Activated T-helper 17 cell treated with anti-CD3 and anti-CD28 coated beads, Interleukin-2, amount 50 U/mL, for 72 hours (primary cell): ENCODE measurements at places on chromosomes 7 and 10.
A peak's percentile ranks its signal among the peaks of the same experiment; 100 is the strongest.

GRCh38 chr10:108684431-108684830, 1238.9 kb downstream of the XPNPEP1 start:
- no peak for ATAC-seq

DNA sequence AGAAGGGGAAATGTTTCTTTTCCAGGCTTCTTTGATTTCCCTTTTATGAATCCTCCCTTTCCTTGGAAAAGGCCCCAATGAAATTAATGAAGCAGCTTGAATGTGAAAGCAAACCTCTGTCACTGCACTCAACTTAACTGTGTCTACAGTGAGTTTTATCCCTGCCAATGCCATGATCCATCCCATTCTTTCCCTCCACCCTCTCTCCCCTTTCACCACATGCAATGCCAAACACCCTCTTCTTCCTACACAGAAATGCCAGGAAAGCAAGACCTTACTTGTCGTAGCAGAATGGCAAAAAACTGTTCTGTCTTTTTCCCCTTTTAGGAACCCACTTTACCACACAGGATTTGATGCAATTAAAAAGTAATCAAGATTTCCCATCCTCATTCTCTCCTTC, 47.3 kb upstream of the TRIL start:
- ATAC-seq, result no peak

GRCh38 chr7:408751-409311, 110.8 kb downstream of the PDGFA start:
- no peak for ATAC-seq

GRCh38 chr7:49297958-49298357, 373.6 kb downstream of the CDC14C start:
- ATAC-seq, result no peak

- ATAC-seq, result no peak
Measured at GRCh38 chr10:71213127-71213621, 804 bp downstream of the UNC5B start.

- ATAC-seq, result no peak
Measured at GRCh38 chr10:102400076-102400475, 4.6 kb downstream of the NFKB2 start.

DNA sequence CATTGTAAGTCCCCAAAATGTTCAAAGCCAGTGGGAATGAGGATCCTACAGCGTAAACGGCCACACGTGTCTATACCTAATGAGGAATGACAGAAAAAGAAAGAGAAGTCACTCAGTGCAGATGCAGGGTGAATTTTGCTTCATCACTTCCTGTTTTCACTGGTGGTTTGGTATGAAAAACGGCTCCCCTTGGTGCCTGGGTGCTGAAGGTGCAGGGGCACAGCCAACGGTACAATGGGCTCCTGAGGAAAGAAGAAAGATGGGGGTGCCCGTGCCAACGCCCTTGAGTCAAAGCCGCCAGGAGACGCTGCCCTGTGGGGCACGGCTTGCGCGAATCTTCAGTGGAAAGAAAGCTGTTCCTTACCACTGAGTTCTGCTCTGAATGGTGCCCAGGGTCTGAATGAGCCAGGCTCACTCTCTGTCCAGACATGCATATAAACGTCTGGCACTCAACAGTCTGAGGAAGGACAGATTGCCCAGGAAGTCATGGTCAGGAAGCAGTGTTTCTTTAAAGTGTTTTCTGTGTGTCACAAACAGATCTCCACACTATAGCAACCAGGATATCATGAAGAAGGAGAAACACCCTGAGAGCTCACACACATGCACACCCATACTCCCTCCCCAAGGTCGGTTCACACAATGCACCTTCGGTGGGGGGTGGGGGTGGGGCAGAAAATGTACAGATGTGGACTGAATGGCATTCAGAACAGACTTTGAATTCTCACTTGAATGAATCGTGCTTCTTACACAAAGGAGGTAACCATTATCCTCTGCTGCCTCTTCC, 105.8 kb downstream of the ELMO1 start:
- peak; percentile 83 for ATAC-seq

GRCh38 chr10:125114761-125115391, 45.5 kb downstream of the CTBP2 start:
- ATAC-seq, result no peak

- ATAC-seq, result no peak
Measured at GRCh38 chr7:71618278-71618677, 486.3 kb downstream of the GALNT17 start.

- no peak for ATAC-seq
Measured at GRCh38 chr10:26983156-26983555, 117.1 kb downstream of the ANKRD26 start.

DNA sequence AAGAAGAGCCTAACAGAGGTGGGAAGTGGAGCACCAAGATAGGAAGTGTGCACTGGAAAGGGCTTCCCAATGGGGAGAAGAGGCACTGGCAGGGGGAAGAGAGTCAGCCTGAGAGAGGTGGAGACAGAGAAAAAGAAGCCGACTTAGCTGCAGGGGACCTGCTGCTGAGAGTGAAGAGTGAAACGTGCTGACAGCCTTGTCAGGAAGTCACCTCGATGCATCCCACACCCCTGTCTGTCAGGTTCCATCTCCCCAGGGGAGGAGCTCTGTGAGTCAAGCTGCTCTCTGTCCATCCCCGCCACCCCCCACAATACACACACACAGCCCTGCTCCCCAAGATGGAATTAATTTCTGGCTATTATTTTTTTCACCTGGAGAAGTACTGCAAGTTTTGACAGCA, 14.0 kb downstream of the KAZALD1 start:
- ATAC-seq, result peak; percentile 34

DNA sequence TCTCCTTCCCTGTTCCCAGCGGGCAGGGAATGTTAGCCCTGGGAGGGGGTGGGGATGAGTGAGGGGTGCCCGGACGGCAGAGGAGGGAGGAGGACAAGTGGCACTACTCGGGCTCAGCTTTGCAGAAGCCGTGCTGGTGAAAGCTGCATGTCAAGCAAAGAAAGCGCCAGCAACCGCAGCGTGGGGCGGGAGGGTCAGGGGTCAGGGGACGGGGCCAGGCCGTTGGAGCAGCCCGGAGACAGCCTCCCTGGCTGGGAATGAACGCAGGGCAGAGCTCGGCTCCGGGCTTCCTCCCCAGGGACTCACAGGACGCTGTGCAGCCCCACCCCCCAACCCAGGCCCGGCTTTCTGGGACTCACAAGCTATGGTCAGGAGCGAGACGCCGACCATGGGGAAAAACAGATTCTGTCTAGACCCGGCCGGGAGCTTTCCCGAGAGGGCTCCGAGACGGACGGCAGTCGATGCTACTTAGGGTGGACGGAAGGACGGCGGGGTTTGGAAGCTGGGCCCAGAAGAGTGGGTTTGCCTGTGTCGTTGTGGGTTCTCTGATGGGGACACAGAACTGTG, 113.4 kb downstream of the VIPR2 start:
- no peak for ATAC-seq

DNA sequence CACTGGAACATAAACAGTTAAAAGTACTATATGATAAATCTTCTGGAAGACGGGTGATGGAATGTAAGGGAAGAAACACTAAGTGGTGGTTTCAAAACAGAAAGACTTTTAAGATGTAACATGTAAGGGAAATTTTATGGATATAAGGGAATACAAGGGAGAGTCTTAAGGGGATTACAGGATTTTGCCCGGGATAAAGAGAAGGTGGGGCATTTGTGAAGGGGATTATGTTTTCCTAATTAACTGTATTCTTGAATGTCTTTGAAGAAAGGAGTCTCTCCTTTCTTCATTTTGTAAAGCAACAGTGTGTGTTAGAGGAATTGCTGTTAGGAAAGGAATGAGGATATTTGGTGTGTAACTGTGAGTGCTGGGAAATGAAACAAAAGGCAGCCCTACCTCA, 745.2 kb downstream of the AUTS2 start:
- ATAC-seq, result no peak

- no peak for ATAC-seq
Measured at GRCh38 chr7:40827222-40828085, 692.6 kb downstream of the SUGCT start.

DNA sequence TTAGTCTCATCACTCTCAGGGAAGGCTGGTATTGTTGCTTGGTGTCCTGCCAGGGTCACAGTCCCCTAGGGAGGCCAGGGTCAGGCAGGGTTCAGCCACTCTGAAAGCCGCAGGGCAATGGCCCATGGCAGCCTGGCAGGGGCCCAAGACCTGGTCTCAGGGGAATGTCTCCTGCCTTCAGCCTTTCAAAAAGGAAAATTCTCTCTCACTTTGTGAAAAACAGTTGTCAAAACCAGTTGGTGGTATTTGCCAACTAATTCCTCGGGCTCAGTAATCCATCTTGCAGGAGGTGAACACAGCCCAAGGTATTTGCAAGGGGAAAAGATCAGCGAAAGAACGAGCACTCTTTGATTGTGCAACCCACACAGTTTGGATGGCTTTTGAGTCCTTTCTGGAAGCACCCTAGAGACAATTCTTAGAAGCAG, 101.5 kb downstream of the JCAD start:
- ATAC-seq, result no peak

- no peak for ATAC-seq
Measured at GRCh38 chr10:131211965-131212619, 99.4 kb downstream of the TCERG1L start.

DNA sequence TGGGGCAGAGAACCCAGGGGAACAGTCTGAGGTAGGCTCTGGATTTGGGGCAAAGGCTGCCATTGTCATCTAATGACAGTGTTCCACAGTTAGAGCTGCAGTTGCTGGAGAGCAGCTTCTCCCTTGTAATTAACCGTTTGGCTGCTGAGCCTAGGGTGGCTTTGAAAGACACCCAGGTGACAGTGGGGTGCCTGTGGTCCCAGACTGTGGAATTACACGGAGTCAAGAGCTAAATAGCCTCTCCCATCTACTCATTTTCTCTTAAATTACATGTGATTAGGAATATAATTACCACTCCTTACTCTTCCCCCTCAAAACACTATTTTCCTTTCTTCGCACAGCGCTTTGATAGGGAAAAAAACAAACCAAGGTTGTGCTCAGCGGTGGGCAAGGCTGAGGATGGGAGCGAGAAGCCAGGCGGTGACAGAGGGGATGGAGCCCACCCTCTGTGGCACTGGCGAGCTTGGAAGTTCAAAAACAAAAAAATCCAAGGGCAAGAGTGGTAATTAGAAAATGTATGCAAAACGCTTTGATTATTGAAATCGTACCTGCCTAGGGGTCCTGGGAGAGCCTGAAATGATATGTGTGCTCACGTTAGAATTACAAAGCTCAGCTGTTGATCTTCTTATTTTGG, 44.1 kb downstream of the BAMBI start:
- ATAC-seq, result no peak

DNA sequence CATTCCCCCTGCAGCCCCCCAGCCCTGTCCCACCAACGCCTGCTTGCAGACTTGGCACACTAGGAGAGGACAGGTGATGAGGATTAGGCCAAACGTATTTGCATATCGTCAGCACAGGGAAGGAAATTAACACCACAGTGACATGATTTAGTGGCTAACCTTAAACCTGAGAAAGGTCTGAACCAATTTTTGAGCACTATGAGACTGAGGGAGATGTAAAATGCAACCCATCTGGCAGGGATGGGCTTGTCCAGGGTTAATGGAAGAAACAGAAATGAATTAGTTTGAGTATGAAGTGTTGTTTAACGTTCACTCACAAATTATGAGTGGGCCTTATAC, 183.6 kb downstream of the TAX1BP1 start:
- ATAC-seq, result no peak

DNA sequence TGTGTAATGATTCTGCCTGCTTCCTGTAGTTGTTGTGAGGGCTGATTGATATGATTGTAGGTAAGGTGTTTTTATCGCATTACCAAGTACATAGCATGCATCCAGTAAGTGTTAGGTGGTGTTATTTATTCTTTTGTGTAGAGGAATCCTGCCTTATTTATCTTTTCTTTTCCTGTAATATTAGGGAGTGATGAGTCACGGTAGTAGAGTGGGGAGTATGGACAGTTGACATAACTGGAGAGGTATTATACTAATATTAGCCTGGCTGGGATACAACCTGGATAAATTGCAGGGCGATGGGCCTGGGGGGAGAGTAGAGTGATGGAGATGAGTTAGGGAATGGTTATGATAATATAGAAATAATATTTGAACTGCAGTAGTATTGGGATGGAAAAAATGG, 9.8 kb downstream of the SDK1 start:
- ATAC-seq, result no peak

- no peak for ATAC-seq
Measured at GRCh38 chr7:84196084-84196503, 1.5 kb upstream of the SEMA3A start.

DNA sequence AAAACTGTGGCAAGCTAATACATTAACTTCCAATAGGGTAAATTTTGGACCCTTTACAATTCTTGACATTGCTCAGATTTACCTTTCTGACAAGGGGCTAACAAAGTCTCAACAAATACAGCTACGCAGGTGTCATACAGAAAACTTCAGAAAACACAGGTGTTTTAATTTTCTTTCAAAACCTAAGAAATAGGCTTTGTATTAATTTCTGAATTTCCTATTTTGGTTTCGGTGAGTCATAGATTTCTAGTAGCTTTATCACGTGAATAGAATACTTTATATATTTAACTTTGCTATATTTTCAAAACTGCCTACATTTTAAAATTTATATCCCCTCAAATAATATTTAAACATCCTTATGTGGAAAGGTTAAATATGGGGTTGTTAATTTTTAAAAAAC, 215.3 kb downstream of the DGKB start:
- no peak for ATAC-seq

- ATAC-seq, result no peak
Measured at GRCh38 chr7:83550100-83550499, 98.8 kb downstream of the SEMA3E start.

DNA sequence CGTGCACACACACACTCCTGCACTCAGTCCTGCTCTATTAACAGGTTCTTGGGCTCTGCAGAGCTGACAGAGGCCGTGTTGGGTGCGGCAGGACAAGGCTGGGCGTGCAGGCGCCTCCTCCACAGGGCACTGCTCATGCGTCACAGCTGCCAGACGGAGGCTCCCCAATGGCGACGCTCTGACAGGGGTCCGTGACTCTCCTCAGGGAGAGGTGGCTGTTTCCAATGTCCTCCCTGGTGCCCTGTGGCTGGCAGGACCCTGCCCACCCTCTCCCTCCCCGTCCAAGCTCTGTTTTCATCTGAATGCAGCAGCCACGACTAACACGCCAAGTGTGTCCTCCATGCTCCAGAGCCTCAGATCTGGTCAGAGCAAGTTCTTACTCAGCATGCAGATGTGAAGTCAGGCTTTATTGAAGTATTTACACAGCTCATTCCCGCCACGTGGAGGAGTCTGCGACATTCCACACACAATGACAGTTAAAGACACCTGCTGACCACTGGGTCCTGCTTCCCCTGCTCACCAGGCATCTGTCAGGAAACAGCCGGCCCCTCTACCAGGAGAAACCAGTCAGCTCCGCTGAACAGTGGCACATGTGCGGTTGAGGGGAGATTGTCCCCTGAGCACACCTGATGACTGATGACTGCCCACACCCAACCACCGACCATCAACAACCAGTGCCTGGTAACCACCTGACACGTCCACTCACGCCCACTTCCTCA, 116.7 kb downstream of the VIPR2 start:
- ATAC-seq, result no peak

DNA sequence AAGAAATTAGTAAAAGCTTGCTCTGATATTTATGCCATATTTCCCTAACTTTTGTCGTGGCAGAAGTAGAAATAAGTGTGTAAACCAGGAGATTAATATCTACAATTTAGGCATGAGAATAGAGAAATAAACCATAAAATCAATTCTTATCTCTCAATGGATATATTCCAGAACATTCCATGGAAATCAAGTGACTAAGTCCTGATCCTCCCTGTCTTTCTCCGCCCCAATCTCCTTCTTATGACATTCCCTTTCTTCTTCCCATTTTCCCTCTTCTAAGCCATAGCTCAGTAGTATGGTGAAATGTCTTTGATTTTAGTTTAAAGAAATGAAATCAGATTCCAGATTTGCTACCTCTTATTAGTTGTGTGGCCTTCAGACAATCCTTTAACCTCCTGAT, 88.8 kb downstream of the TBXAS1 start:
- ATAC-seq, result no peak

GRCh38 chr7:105429746-105430612, 41.3 kb upstream of the SRPK2 start:
- no peak for ATAC-seq
